LoVo (cell line): ENCODE measurements at places on chromosomes 3 and 15.

GRCh38 chr3:185365291-185366073, 2.5 kb downstream of the MAP3K13 start:
- DNase-seq = peak; percentile 34

DNA sequence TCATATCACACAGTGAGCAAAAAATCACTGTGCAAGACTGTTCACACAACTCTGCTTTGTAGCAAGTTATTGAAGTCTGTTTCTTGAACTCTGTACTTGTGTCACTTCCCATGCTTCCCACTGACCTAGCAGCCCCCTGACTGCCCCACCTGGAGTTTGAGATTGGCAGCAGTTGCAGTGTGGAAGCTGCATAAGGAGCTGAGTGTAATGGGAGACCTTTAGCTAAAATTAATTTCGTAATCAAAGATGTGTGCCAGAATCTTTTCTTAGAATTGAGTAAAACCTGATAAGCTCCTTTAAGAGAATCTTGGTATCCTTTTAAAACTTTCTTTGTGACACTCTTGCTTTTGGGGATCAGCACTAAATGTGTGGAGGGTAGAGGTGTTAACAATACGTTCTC, 42.8 kb downstream of the NKIRAS1 start:
- no peak for DNase-seq

GRCh38 chr3:20776692-20777091, 590.7 kb upstream of the SGO1 start:
- DNase-seq = no peak

DNA sequence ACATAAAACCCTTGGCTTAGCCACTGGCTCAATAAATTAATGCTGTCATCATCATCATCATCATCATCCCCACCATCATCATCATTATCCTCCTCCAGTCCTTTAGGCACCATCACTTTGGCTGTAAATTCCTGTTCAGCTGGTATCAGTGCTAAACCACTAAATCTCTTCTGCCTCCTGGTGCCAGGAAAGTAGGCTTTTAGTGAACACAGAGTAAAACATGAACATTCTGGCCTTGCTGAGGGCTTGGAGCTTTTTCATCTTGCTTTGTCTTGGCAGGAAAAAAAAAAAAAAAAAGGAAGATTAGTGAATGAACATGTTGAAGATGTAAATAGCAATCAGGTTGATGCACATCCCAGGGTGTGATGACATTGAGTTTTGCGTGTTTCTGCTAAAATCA, 67.3 kb upstream of the EIF1B start:
- no peak for DNase-seq

DNA sequence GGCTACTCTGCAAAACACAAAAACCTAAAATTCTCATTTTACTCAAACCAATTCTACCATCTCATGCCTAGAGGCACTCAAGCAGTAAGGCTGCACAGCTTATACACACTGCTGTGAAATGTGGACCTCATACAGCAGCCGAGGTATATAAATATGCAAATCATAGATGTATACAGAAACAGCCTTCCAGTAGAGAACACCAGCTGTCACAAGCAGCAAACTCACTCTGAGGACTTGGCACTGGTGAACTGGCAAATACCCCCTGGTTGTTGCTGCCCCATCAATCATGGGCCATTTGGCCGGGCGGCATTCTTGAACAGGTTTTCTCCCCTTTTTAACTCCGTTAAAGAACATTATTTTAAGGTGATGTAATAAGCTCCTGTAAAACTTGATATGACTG, 378.0 kb downstream of the LSAMP start:
- no peak for DNase-seq

GRCh38 chr15:40974879-40975278, 21.6 kb downstream of the CHAC1 start:
- DNase-seq = no peak

GRCh38 chr15:92316586-92317295, 76.9 kb upstream of the ST8SIA2 start:
- no peak for DNase-seq

DNA sequence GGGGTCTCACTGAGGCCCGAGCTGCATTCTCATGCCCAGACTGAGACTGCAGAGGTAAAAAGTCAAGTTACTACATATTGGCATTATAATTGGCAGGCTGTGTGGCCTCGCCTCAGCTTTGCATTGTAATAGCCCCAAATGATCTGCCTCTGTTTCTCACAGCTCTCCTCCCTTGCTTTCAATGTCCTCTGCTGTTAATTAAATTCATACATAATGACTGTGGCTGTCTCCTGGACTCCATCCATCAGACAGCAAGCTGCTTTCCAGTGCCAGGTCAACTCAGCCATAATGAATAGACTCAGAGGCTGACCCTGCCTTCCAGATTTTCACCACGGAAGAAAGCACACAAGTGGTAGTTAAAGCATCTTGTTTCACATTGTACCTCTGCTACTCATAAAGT, 7.6 kb upstream of the RTP4 start:
- no peak for DNase-seq

DNA sequence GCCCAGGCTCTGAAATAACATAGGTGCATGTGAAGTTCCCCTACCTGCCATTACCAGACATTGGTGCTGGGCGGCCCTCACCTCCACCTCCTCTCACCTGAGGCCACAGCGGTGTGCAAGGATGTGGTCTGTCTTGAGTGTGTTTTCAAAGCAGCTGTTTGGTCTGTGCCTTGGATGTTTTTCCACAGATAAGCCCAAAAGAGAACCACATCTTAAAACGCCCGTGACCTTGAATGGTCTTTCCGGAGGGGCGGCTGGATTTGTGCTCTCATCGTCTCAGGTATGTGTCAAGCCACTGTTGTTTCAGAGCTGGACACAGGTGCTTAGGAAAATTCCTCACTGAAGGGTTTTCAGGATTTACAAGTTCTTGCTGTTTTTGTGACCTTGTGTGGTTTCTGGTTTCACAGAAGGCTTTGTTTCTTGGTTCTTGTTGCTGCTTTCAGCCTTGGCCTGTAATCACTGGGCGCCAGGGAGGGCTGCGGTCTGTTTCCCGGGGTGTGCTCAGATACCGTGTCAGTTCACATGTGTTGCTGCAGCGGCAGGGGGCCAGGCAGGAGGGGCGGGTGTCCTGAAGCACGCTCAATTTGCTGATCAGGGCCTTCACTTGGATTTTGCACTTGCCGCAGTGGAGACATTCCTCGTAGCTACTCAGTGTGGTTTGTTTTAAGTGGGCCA, 128.4 kb downstream of the IGF1R start:
- no peak for DNase-seq

- no peak for DNase-seq
Measured at GRCh38 chr3:54261141-54261540, 138.8 kb downstream of the CACNA2D3 start.

- no peak for DNase-seq
Measured at GRCh38 chr3:175297216-175297615, 438.1 kb downstream of the NAALADL2 start.

- no peak for DNase-seq
Measured at GRCh38 chr3:145716519-145716918, 444.5 kb downstream of the PLOD2 start.

- no peak for DNase-seq
Measured at GRCh38 chr3:9778143-9779074, 8.7 kb upstream of the CAMK1 start.

GRCh38 chr3:144843099-144843498, 871.5 kb downstream of the DIPK2A start:
- DNase-seq = no peak

- no peak for DNase-seq
Measured at GRCh38 chr3:153749070-153749610, 372.1 kb upstream of the ARHGEF26 start.

DNA sequence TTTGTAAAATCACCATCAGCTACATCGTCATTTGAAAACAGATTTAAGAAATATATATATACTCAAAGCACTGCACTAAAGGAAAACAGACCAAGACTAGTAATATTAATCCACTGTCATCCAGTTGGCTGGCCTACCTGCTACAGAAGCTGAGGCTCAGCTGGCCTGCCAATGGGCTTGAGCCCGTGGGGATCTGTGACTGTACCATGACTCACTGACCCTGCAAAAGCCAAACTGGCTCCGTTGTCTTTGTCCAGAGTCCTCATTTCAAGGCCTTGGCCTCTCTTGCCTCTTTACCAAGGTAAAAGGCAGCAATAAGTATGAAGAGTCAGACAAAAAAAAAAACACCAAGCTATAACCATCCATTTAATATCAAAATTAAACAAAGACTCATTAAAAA, 463.5 kb upstream of the RASGRP1 start:
- no peak for DNase-seq

GRCh38 chr15:68415061-68415460, 16.9 kb downstream of the ITGA11 start:
- no peak for DNase-seq

DNA sequence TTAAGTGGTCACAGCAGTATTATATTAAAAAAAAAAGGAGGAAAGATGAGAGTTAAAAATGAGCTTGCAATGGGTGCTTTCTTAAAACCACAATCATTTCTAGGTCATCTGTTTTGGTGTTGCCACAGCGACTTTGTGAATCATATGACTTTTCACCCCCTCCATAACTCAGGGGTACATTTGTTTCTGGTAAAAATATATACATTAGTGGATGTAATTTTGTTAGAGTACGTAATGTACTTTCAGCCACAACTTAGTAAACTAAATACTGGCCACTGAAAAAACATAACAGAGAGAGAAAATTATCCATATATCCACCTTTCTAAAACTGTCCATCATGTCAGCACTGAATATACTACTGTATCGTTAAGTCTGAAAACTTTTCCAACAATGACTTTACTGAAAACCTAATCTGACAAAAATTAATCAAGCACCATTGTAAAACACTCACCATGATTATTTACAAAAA, 3.4 kb downstream of the ANKRD28 start:
- DNase-seq = no peak

DNA sequence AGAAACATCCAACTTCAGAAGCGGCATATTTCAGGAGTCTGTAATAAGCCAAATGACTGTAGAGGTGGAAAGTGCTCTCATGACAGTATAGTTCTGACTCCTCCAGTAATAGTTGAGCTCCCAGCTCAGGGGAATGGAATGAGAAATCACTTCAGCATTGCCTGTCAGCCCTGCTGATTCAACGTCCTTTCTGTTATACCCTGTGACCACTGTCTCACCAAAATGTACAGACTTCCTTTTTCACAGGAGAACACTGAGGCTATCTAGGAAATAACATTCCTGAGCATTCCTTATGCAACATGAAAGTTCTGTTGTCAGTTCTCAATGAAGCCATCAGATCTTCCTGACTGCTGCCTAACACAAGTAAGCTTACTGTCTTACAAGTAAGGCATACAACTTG, 284.5 kb upstream of the MME start:
- no peak for DNase-seq

DNA sequence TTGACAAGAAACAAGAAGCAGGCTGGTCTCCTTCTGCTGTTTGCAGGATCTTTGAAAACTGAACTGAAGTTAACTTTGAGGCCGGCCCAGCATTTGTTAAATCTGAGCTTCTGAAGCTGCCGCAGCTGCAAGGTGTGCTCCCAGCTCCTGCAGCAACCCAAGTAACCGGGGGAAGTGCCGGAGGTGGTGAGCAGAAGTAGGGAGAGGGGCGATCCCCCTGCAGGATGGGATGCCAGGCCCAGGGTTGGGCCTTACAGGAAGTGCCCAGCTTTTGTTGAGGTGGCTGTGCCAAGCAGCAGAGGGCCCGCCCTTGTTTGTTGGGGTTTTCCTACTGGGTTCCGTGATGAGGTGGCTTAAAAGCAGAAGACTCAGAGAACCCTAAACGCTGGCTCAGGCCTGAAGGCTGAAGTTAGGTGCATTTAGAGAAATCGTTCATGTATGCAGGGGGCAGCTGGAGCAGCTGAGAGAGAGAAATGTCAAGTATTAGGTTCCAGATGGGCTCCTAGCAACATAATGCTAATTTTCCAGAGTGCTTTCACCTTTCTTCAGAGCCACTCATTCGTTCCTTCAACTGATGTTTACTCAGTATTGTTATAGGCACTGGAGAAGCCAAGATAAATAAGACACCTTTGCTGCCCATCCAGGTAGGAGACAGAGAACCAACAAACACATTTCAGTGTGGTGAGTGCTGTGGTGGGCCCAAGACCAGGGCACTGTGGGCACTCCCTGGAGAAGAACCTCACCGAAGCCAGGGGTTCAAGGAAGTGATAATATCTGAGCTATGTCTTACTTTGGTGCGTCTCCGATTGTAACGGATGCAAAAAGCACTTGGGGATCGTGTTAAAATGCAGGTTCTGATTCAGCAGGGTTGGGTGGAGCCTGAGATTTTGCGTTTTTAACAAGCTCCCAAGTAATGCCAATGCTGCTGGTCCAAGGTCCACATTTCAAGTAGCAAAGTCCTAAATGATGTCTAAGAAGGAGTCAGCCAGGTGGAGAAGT, 42.2 kb upstream of the PLCL2 start:
- DNase-seq = no peak

DNA sequence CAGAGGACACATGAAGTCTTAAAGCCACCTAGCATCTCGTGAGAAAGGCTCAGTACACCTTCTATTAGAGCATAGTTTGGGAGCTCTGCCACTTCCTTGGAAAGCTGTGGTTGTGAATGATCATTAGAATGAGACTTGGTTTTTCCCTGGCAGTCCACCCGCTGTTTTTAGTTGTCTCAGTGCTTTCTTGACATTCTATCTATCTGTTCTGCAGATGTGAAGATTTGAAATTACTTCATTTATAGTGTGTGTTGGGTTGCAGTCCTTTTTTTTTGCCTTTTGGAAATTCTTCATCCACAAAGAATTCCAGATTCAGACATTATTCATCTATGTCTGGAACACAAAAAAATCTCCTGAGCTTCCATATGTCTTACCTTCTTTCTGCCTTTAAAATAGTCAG, 23.7 kb downstream of the PPP2R3A start:
- no peak for DNase-seq

- no peak for DNase-seq
Measured at GRCh38 chr15:95574053-95574452, 756.4 kb upstream of the NR2F2 start.

GRCh38 chr3:8762607-8763377, 6.6 kb downstream of the OXTR start:
- no peak for DNase-seq

DNA sequence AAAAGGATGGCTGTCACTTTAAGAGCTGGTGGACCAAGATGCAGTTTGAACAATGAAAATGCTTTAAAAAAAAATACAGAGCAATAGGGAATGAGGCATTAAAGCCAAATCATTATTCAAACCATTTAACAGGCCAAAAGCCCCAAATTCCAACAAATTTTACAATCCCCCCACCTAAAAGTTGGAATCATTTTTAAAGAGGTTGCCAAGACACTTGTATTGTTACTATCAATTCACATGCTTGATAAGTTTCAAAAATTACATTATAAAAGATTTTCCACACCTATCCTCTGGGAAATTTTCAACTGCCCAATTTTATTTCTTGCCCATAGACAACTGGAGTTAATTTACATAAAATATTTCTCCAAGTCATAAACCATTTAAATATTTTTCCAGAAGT, 192.3 kb upstream of the ARHGEF26 start:
- DNase-seq = no peak

- no peak for DNase-seq
Measured at GRCh38 chr15:88986949-88987590, 73.9 kb upstream of the MFGE8 start.

DNA sequence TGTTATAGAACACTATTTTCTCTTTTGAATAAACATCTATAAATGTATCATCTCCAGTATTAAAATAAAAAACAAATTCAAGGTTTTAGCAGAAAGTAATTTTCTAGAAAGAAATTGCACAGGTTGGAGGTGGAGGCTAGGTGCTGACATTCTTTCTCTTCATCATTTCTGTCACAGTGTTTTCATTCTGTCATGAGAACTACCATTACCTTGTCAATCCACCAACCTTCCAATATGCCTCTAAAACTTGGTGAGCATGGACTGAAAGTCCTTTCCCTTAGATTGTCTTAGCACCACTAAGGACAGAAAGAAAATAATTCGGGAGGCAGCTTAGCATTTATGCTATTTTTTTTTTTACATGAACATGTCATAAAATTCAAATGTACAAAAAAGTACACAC, 596.2 kb upstream of the DPPA4 start:
- no peak for DNase-seq
